ENCODE measurements at places on chromosomes 3 and 15.

DNA sequence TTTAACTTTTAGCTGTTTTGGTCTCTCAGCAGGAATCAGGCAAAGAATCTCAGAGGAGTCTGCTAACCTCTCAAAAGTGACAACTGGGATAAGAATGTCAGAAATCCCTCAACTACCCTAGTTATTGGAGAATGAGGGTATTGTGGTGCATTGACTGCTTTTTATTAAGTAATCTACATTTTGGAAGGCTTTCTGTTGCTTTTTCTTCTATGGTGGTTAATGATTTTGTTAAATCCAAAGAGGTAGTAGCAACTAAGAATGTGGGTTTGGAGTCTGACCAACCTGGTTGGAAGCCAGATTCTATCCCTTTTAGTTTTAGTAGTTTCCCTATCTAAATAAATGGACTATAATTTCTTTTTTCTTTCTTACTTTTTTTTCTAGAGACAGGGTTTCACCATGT lies 94.7 kb upstream of the RNF7 start:
- DNase-seq: peak; percentile 80

GRCh38 chr15:23897531-23897930 lies 210.4 kb upstream of the NDN start:
- DNase-seq: no peak

DNA sequence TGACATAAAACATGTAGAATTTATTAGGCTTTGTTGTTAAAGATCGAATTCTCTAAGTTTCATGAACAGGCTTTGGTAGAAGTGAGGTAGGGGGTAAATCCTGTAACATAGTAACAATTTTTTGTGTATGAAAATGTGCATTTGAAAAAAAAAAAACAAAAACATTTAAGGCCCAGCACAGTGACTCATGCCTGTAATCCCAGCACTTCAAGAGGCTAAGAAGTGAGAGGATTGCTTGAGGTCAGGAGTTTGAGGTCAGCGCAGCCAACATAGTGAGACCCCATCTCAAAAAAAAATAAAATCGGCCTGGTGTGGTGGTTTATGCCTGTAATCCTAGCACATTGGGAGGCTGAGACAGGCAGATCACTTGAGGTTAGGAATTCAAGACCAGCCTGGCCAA lies 26.8 kb upstream of the PPP4R2 start:
- peak; percentile 6 for DNase-seq

DNA sequence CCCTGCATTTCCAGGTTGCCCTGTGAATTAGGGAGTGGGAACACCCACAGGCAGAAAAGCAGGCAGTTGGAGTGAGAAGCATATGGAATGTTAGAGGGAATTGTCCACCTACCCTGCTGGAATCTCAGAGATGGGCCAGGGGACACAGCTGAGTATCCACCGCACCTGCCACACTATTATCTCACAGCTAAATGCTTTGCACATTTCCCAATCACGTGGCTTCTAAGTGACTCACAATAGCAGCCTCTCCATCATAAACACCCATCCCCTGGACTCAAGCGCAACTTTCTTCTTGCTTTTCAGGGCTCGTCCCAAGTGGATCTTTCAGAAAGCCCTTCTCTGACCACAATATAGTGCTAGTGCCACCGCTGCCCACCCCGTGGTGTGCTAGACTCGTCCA lies 389.0 kb upstream of the LMCD1 start:
- DNase-seq: no peak

DNA sequence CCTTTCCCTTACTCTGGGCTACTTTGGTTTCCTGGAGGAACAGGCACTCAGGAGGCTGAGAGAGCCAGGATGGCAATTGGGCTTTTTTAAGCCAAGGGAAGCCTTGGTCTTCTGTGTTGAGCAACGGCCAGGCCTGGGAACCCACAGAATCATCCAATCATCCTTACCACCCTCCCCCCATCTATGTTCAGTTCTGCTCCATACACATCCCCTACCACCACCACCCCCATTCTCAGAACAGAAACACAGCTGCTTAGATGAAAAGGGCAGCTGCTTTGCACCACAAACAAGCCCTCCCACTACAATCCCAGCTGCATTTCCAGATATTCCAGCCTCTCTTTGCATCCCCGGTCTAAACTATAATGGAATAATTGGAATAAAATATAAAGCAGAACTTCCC lies 21.0 kb downstream of the SEMA5B start:
- no peak for DNase-seq

DNA sequence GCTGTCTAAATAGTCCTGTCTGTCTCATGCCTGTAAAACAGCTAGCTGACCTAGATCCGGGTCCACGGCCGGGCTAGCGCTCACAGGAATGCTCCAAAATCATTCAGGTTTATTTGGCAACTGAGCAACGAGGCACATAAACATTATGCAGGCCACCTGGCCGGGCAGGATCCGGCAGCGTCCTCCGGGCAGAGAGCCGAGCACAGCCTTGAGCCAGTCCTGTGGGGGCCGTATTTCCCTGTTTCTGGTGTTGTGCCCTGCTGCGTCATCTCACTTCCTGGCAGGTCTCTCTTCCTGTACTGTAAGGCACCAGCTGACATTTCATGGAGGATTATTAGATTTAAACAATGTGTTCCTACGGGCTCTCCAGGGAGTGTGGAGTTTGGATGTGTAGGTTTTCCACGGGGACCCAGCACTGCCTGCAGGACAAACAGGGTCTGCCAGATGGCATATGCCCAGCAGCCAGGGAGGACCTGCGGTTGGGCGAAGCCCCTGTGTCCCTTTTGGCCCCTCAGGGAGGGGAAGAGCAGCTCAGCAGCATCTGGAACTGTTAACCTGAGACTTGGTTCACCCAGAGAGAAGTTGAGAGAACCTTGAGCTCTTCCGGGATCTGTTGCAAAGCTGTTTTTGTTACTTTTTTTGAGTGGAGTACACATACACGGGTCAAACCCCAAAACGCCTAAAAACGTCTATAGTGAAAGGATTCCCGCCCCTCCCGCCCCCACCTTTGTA lies 16.6 kb upstream of the LRRK1 start:
- DNase-seq: peak; percentile 80

- no peak for DNase-seq
Observed at GRCh38 chr3:166575161-166575560, 737.9 kb upstream of the BCHE start.
